Esophagus squamous epithelium (tissue), 5 donors: ENCODE measurements at places on chromosomes 2 and 18. TPM values are rescaled to one million over a fixed set of nuclear protein-coding genes. Genes with fewer than 3 reads are reported as not detected.

TMEM163 gene
- 0.12 TPM for total RNA-seq

GATA6 gene
- 0.08 TPM for total RNA-seq

MERTK gene
- total RNA-seq: 12.2 TPM

RALBP1 gene
- total RNA-seq: 83.0 TPM

POTEJ gene
- not detected for total RNA-seq

MPHOSPH10 gene
- total RNA-seq: 27.7 TPM

C2orf72 gene
- total RNA-seq: 0.21 TPM

TTR gene
- total RNA-seq: not detected

DNA sequence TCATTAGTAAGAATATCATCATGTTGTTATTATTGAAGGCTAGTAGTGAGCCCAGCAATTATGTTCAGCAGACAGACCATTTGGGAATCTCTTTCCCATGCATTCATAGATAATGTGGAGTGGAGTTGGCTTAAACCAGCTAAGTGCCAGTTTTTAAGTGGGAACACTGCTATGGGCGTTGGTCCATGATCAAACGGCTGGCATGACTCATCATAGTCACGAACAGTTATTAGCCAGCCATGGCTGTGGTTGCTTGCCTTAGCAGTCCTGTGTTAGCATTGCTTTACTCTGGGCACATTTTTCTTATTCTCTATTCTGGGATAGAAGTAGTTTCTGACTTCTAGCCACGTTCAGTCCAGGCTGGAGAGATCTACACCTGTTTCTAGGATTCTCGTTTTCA is 17.7 kb downstream of the EIF4E2 start:
- DNase-seq: no peak

DNA sequence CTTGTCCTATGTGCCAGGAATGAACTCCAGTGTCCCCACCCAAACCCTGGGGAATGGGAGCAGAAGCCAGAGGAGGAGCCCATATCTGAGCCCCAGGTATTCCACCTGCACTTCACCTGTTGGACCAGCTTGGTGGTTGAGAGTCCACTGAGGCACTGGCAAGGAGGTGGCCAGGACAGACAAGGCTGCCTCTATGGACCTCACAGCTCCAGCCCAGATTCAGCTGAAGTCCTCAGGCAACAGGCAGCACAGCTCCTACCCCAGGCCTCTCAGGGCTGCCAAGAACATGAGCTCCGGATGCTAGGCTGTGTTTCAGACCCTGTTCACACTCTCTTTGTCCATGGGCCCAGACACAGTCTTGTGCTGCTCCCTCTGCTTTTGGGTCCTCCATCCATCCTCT is 2.9 kb upstream of the IL1F10 start:
- no peak for DNase-seq

DNA sequence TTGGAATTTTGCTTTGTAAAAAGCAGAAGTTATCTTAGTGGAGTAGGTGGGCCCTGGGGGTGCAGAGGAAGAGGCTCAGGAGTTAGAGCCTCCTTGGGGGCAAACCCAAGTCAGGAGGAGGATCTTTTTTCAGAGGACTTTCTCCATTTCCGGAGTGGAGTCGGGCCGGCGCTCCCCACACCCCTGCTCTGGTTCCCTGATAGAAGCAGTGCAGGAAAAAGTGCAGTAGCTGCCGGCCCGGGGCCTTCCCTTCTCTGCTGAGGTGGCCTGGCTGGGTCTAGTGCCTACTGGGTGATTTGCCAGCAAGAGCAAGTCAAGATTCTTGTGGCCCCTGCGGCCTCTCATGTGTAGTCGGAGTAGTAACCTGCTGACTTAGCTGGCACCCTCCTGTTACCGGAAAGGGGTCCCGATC is 124.2 kb upstream of the HS6ST1 start:
- no peak for DNase-seq

- no peak for DNase-seq
These were observed 911.6 kb downstream of the EPHA4 start for GRCh38 chr2:220660277-220661145.

- DNase-seq: no peak
These were observed 3.7 kb downstream of the GPR35 start for GRCh38 chr2:240628808-240629618.

GRCh38 chr2:168210895-168211570 is 36.4 kb downstream of the STK39 start:
- DNase-seq: no peak

- no peak for DNase-seq
These were observed 226.5 kb upstream of the MMADHC start for GRCh38 chr2:149814049-149814448.

GRCh38 chr2:100291152-100291970 is 30.9 kb downstream of the LONRF2 start:
- no peak for DNase-seq

DNA sequence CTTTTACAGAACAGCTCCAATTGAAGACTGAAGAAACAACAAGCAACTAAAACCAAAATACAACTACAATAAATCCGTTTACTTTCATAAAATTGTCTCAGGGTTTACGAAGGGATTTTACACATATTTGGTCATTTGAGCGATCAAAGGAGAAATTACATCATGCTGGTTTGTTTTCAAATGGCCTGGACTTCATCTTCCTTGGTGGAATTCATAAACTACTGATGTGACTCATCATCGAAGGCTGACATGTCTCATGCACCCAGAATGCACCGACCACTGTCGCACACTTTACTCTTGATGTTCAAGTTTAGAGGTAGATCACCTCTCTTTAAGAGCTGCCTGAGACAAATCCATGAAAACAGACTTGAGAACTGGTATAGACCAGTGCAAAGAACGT is 25.6 kb upstream of the PMAIP1 start:
- no peak for DNase-seq

- no peak for DNase-seq
These were observed 48.9 kb upstream of the STPG4 start for GRCh38 chr2:47203995-47204394.

DNA sequence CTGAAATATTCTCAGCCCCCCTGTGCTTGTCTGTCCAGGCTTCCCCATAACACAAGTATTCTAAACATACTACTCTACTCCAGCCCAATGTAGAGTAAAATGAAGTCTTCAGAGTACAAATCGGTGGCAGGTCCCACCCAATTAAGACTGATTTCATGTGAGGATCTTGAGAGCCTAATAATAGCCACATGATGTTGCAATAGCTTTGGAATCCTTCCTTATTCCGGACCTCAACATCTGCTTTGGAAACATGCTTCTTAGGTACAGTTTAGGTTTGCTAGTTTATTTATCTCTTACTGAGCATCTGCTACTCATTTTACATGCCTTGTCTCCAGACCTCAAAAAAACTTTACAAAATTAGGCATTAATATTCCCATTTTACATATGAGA is 207.3 kb upstream of the RAB6C start:
- no peak for DNase-seq

GRCh38 chr2:238921259-238921658 is 73.4 kb downstream of the TWIST2 start:
- no peak for DNase-seq

DNA sequence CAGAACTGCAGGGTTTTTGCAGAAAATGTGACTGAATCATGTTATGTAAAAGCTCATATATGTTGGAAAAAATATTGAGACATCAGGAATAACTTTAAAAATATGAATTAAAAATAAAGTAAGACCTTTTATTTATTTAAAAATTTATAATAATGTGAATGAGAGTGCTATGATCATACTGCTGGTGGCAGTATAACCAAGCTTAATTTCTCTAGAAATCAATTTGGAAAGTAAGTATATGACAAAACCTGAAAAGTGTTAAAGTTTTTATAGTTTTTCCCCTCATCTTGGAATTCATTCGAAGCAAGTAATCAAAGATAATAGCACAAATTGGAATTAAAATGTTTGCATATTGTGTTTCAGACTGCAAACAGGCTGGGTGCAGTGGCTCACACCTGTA is 7.5 kb downstream of the SLC39A10 start:
- DNase-seq: no peak

DNA sequence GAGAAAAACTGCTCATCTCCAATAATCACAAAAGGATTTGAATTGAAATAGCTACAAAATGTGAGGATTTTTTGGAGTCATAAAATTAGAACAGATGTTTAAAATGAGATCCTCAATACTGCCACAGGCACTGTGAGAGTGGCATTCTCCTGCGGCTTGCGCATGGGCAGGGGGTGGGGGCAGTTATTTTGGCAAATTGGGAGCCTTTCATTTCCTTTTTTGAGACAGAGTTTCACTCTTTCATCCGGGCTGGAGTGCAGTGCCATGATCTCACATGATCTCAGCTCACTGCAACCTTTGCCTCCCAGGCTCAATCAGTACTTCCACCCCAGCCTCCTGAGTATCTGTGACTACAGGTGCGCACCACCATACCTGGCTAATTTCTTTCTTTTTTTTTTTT is 42.4 kb downstream of the POMC start:
- DNase-seq: no peak

GRCh38 chr2:1055014-1055595 is 104.5 kb downstream of the SNTG2 start:
- DNase-seq: no peak

- no peak for DNase-seq
These were observed 17.9 kb upstream of the ALPI start for GRCh38 chr2:232438091-232438490.

DNA sequence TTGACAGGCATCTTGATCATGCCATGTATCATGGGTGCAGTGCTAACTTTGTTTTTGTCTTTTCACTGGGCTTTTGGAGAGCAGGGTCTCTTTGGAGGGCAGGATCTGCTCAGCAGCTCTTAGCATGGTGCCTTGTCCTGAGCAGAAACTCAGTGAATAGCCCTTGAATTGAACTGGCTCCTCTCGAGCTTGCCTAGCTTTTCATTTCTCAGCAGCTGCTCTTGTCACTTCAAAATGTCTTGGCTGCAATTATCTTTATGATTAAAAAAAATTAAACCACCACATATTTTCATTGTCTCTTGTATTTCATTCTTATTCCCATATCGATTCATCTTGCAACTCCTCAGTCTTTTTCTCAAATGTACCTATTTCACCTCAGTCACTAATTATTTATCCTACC is 50.5 kb downstream of the CCDC85A start:
- no peak for DNase-seq

GRCh38 chr18:54316071-54316820 is 41.4 kb downstream of the STARD6 start:
- no peak for DNase-seq

DNA sequence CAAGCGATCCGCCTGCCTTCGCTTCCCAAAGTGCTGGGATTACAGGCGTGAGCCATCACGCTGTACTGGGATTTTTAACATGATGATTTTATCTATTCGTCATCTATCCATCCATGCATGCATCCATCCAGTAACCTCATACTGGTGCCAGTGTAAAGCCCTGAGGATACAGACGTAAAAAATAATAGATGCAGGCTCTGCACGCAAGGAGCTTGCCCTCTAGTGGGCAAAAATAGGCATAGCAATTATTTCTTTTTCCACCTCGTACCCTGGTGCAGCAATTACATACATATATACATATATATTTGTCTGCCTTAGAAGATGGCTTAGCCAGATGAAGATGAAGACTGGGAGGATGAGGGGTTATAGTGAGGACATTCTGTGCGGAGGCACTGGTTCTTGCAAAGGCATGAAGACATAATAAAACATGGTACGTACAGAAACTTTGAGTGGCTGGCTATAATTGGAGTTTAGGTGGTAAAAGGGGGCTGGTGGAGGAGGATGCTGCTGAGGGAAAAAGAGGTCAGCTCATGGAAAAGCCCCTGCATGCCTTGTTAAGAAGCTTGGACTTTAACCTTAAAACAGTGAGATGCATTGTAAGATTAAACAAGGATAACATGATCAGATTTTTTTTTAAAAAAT is 19.6 kb upstream of the RPIA start:
- no peak for DNase-seq

DNA sequence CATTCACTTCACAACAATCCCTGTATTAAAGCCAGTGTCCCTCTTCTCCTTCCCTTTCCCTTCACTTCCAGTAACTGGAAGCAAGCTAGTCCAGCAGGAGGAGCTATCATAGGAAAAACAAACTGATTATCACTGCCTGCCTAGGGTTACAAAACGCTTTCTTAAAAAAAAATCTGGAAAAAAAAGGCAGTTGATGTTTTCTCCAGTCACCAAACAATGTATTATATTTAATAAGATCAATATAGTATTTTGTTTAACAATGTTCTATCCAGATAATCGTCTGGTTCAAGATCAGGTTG is 78.8 kb upstream of the ITGB6 start:
- no peak for DNase-seq

DNA sequence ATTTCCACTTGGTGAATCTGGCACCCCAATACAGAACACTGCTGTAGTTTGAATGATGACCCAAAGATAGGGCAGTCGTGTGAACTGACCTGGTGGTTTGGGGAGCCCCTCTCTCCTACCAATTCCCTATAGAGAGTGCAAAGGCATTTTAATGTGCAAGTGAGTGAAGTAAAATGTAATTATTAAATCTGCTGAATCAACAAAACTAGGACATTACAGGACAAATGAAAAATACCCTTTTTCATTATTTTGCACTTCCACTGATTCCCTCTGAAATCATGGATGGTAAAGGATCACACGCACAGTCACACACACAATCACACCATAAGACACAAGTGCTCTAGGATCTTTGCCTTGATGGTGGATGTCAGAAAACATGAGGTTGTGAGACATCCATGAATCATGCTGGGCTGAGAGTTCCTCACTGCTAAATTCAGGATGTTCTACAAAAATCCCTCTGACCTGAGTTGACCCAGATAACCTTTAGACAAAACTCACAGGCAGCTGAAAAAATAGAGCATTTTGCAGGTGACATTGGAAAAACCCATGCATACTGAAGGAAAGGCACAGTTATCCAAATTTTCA is 197.4 kb downstream of the FBXO15 start:
- DNase-seq: no peak
